Smooth muscle cell of the brain vasculature (primary cell): ENCODE measurements at places on chromosomes 3 and 15.

- DNase-seq, result peak; percentile 40
These were observed 60.1 kb downstream of the MBNL1 start for GRCh38 chr3:152328841-152329240.

DNA sequence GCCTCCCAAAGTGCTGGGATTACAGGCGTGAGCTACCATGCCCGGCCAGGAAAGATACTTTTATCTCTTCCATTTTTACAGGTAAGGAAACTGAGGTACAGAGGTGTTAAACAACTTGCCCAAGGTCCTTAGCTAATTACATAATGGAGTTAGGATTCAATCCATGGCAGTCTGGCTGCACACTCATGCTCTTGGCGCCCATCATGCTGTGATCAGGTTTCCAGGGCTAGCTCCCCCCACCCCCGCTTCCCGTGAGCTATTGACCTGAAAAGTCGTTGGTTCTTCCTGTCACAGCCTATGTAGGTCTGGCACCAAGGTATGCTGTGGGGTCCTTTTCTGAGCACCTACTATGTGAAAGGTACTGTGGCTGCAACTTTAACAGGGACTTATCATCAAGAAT is 55.9 kb upstream of the LARS2 start:
- no peak for DNase-seq

DNA sequence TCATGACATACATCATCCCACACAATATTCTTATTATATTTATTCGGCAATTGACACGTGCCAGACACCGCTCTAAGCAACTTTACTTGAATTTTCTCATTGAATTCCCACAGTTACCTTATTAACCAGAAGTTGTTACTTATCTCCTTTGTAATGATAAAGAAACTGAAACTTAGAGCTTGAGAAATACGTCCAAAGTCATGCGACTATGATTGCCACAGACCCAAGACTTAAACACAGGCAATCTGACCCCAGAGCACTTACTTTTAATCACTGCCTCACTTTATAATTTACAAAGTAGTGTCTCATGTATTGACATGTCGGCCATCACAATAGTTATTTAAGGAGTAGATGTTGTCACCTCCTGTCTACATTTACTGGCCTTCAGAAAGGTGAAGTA is 64.7 kb downstream of the ATP13A4 start:
- no peak for DNase-seq

DNA sequence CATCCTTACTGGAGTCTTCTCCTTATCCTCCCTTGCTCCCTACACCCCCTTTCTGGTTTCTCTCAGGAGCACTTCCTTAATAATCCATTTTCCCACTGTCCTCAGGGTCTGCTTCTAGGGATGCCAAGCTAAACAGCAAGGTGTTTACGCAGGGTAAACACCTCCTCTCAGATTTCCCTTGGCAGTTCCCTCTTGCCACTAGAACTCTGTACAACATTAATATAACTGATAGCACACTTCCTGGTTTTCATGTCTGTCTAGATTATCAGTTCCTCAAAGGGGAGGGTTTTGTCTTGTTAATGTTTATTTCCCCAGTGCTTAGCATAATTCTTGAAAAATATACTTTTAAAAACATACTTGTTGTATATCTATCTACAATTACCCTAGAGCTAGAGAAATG is 118.0 kb upstream of the SLC24A5 start:
- no peak for DNase-seq

- no peak for DNase-seq
These were observed 51.8 kb downstream of the TAMM41 start for GRCh38 chr3:11794927-11795326.

GRCh38 chr3:55630280-55630920 is 143.3 kb upstream of the WNT5A start:
- no peak for DNase-seq

DNA sequence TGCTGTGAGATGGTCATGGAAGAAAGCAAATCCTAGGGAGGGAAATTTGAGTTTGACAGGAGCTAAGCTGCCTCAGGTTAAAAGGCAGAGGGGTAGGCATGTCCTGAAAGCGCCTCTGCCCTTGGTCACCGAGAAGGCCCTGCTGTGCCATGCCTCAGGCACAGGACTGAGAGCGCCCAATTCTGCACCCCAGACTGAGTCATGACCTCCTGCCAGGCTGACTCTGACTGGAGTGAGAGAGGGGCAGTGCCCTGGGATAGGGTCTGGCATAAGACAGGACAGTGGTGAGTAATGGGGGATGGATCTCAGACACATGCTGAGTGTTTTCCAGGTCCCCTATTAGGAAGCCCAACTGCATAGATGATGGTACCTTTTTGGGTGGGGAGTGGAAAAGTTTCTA is 44.4 kb downstream of the EPHB1 start:
- DNase-seq, result no peak

DNA sequence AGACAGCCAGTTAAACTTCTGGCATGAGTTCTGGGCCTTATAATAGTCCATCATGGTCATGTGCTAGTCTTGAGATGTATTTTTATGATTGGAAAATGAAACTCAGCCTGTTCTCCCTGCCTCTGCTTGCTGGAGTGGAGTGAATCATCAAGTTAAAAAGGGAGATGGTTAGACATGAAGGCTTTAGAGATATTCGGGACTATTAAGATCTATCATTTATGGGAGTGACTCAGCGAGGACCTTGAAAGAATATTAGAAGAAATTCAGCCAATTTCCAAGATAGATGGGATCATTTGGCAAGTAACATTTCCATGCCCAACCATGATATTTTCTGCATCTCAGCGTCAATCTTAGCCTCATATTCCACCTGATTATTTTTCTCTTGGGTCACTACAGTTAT is 79.8 kb downstream of the AGBL1 start:
- DNase-seq, result no peak

DNA sequence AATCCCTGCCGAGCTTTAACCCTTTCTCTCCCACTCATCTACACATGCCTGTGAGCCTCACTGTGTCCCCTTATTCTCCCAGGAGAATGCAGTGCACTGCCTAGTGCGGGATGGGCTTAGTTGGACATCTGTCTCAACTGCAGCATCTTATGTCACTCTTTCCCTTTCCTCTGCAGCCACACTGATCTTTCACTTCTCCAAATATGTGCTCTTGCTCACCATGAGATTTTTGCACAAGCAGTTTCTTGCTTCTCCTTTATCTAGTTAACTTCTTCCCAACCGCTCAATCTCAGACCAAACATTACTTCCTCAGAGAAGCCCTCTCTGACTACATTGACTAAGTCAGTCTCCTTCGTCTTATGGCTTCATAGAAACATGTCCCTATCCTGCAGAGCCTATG is 292.3 kb downstream of the KBTBD8 start:
- DNase-seq, result no peak

GRCh38 chr15:90038632-90039095 is 37.5 kb downstream of the ZNF710 start:
- DNase-seq, result no peak

- no peak for DNase-seq
These were observed 10.8 kb downstream of the PLXND1 start for GRCh38 chr3:129595544-129596193.

DNA sequence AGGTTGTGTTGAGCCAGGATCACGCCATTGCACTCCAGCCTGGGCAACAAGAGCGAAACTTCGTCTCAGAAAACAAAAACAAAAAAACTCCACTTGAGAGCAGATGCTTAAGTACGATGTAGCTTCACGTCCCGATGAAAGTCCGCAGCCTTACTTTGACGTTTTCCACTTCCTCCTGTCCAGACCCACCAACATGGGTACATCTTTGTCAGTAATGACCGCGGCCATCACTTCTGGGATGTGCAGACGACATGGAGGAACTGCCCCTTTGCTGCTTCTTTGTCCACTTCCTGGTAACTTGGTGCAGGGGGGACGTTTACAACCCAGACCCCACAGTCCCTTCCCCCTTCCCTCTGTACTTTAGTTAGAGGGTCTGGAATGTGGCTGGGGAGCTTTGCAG is 48.7 kb downstream of the CRABP1 start:
- DNase-seq, result no peak

- DNase-seq, result no peak
These were observed 113.5 kb upstream of the FRMD4B start for GRCh38 chr3:69499422-69499821.

GRCh38 chr15:80487839-80488390 is 83.7 kb downstream of the ARNT2 start:
- no peak for DNase-seq

DNA sequence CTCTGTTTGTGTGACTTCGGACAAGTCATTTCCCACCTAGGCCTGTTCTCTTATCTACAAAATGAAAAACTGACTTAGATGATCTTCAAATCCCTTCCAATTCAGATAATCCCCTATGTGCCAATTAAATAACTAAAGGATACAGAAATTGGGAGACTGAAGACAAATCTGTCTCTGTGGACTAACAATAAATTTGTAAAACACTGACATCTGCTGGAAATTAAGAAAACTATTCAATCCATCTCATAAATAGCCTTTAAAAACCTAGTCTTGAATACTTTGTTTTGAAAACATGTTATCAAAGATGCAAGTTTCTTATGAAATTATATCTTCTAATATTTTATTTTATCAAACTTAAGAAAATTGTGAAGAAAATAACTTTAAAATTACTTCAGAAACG is 38.3 kb downstream of the MTHFS start:
- no peak for DNase-seq

DNA sequence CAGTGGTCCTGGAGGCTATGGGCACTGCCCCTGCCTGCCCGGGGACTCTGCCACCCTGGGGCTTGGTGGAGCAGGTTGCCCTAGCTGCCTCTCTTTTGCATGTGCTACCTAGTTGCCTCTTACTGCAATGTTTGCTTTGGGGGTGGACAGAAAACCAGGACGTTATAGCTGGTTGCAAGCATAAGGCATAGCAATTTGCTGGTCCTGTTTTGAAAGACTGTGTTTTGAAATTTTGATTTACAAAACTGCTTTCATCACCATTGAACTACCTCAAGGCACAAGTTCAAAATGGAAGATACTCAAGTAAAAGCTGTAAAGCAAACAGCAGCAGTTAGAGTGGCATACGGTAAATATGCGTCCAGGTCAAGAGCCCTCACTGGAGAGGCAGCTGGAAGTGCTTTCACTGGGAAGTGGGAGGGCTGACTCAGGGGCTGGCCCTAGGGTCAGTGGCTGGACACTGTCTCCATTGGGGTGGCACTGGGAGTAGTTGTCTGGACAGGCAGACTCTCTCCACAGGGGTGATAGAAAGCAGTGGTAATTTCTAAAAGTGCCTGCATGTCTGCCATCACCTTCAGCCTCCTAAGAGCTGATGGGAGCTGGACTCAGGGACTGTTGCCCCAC is 138.1 kb downstream of the CHDH start:
- no peak for DNase-seq

GRCh38 chr3:128345196-128345595 is 121.5 kb downstream of the DNAJB8 start:
- DNase-seq, result no peak

- no peak for DNase-seq
These were observed 128.0 kb upstream of the MRPL3 start for GRCh38 chr3:131630807-131631206.

DNA sequence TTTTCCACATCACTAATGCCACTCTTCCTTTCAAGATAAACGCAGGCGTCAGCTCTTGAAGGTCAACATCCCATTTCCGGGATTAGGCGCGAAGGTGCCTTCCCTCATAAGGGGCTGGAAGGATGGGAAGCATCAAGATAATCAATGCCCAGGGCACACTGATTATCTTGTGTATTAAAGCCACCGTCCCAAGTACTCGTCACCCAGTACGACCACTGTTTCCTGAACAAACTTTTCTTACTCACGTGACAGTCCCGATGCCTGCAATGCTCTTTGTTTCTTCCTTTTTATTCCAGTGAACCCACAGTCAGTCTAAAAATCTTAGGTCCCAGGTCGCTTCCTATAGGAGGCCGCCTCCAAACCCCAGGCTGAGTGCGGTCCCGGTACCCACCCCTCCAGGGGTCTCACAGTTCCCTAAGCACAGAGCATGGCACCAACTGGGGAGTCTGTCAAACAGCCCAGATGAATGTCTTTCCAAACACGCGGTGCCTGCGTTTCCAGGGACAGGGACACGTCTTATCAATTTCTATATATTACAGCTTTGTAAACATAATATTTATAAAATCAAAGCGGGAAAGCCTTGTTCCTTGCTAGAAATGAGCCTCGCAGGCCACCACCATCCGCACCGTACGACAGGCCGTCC is 589 bp downstream of the ANAPC13 start:
- no peak for DNase-seq

GRCh38 chr3:155730843-155731242 is 14.0 kb downstream of the PLCH1 start:
- DNase-seq, result no peak

DNA sequence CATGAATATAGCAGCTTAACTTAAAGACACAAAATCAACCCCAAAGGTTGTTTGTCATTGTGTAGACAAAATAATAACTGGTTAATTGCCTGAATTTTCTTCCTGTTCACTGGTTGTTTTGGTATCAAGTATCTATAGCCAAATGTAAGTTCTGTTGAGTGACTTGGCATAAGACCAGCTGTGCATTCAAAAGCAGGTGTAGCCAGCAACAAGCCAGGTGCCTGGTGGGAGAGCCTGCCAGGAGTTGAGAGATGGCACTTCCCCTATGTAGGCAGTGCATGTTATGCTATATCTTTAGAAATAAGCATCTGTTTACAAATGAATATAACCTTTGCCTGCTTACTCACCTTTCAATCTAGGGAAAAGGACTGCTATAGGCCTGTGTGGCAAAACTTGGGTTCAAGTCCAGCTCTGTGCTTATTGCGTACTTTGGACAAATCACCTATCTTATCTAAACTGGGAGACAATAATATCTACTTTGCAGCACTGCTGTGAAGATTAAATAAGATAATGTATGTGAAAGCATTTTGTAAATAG is 84.9 kb upstream of the TBL1XR1 start:
- DNase-seq, result no peak

- DNase-seq, result no peak
These were observed 11.9 kb upstream of the PRKCD start for GRCh38 chr3:53149006-53149690.

GRCh38 chr3:64449026-64449425 is 223.8 kb upstream of the PRICKLE2 start:
- no peak for DNase-seq

DNA sequence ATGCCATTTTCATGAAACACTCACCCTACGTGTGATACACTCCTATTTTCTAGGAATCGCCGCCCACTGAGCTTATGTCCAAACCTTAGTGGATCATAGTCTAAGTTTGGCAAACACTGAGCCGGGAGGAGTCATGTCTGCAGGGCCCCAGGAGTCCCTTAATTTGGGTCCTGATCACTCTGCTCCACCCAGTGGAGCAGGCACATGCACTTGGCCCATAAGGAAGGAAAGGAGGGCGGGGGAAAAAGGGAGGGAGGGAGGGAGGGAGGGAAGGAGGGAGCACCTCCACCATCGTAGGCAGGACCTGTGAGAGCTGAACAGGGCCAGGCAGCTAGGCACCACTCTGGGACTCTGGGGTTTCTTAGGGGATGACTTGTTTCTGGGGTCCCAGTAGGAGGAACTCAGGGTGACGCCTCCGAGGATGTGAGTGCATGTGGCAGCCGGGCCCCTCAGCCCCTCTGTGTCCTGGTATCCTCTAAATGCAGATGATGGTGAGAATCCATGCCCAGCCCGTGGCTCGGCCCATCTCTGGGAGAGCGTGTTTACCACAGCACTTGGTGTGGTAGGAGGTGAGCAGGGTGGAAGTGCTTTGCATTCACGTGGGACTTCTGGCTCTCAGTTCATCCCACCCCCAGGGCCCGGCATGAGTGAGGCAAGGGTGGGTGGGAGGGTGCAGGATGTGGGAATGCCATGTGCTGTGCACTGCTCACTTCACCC is 109.4 kb downstream of the KLF13 start:
- DNase-seq, result no peak

GRCh38 chr3:34207002-34207401 is 408.6 kb downstream of the PDCD6IP start:
- DNase-seq, result no peak

- DNase-seq, result no peak
These were observed 80.9 kb downstream of the PDE8A start for GRCh38 chr15:85062560-85062959.
